Sigmoid colon (tissue), 7 donors: ENCODE measurements at places on chromosomes 2 and 18.

DNA sequence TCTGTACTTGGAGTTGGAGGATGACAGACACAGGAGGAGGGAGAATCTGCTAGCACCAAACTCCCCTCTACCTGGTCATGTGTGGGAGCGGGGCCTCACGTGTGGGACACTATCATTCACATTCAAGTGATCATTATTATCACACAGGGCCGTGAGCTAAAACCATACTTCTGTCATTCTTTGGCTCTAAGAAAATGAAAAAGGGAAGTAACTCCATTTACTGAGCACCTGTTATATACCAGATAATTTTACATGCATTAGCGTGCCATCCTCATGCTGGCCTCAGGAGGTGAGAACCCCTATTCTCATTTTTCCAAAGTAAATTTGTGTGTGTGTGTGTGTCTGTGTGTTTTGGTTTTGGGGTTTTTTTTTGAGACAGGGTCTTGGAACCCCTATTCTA is 150.1 kb downstream of the GLI2 start:
- no peak for DNase-seq

GRCh38 chr2:121038891-121039616 is 245.9 kb downstream of the TFCP2L1 start:
- no peak for DNase-seq

GRCh38 chr2:217652761-217653639 is 349.8 kb downstream of the TNS1 start:
- DNase-seq: peak; percentile 87

DNA sequence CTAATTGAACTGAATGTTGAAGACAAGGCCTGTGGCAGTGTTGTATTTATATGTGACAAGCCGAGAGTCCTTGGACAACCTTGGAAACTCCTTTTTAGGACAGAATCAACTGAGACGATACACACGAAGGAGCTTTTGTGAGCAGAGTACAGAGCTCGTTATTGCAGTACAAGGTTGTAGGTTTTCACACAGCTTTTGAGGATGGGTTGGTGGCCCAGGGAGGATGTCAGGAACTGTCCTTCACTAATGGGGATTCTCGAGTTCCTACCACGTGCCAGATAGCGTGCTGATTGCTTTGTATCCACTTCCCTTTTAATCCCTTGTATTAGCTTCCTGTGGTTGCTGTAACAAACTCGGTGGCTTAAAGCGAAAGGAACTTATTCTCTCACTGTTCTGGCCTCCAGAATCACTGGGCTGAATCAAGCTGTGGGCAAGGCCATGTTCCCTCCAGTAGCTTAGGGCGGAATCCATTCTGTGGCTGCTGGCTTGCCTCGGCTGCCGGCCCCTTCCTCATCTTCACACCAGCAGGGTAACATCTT is 20.2 kb downstream of the INPP4A start:
- DNase-seq: peak; percentile 61

GRCh38 chr2:27730261-27730662 is 41.3 kb upstream of the MRPL33 start:
- DNase-seq: no peak

DNA sequence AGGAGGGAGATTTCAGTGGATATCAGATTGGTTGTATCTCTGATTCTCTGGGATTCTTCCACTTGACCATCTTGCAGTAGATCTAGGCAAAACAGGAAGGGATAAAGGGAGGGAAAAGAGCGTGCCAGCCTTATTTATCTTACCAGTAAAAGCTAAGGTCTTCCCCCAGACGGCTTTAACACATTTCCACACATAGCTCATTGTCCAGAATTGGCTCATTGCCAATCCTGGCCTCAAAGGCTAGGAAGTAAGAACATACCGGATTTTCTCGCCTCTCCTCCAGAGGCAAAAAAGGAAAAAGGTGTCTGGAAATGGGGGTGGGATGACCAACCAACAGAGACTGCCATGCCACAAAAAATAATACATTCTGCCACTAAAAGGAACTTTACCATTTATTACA is 411.6 kb upstream of the NRP2 start:
- no peak for DNase-seq

DNA sequence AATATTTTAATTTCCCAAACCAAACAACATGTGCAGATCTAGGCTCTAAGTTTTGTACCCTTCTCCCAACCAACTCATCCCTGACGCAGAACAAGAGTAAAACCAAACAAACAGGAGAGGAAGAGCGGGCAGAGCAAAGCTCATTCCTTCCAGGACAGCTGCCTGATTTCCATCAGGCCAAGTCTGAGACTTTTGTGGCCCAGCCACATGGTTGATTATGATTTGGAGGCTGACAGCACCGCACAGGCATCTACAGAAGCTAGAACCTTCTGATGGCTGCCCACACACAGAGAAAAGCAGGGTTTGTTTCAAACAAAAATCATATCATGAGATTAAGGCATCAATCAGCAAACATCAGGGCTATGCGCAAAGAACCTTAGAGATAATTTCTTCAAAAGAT is 262.6 kb downstream of the TNS1 start:
- DNase-seq: no peak

- DNase-seq: no peak
Measured at GRCh38 chr2:56582570-56582969, 398.8 kb downstream of the CCDC85A start.

DNA sequence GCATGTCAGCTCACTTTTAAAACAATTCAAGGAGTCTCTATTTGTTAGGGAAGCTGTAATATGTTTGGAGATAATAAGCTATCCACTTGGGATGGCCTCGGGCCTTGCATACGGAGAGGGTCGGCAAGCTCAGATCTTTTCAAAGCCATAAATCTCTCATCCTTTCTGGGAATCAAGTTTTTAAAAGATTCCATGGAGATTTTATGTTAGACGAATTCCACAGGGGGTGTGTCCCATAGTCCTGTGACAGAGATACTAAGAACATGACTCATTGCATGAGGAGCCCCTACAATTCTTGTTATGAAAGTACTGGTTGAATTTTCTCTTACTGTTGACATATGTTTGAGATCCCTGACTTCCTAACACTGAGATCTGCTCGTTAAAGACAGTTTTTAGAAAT is 108.7 kb downstream of the FEZ2 start:
- DNase-seq: no peak

- DNase-seq: no peak
Measured at GRCh38 chr18:23268641-23269040, 133.4 kb downstream of the CABLES1 start.

- no peak for DNase-seq
Measured at GRCh38 chr18:57921708-57922107, 118.6 kb upstream of the ATP8B1 start.

GRCh38 chr18:21513292-21513691 is 87.2 kb downstream of the ESCO1 start:
- DNase-seq: no peak

- no peak for DNase-seq
Measured at GRCh38 chr2:55587-56448, 9.5 kb upstream of the FAM110C start.

GRCh38 chr18:55007602-55008001 is 48.3 kb upstream of the CCDC68 start:
- DNase-seq: no peak

DNA sequence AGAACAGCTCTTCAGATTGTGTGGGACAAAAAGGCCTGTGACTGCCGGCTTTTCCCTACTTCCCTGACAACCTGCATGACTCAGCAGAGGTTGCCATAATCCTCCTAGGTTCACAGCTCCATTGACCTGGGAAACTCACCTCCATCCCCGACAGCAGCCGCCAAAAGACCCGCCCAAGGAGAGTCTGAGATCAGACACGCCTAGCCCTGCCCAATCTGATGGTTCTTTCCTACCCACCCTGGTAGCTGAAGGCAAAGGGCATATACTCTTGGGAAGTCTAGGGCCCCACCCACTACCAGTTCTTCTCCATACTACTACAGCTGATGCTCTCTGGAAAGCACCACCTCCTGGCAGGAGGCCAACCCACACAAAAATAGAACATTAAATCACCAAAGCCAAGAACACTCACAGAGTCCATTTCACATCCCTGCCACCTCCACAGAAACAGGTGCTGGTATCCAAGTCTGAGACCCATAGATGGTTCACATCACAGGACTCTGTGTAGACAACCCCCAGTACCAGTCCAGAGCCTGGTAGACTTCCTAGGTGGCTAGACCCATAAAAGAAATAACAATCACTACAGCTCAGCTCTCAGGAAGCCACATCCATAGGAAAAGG is 140.6 kb downstream of the NETO1 start:
- no peak for DNase-seq

GRCh38 chr2:43774617-43775016 is 778 bp downstream of the DYNC2LI1 start:
- no peak for DNase-seq

DNA sequence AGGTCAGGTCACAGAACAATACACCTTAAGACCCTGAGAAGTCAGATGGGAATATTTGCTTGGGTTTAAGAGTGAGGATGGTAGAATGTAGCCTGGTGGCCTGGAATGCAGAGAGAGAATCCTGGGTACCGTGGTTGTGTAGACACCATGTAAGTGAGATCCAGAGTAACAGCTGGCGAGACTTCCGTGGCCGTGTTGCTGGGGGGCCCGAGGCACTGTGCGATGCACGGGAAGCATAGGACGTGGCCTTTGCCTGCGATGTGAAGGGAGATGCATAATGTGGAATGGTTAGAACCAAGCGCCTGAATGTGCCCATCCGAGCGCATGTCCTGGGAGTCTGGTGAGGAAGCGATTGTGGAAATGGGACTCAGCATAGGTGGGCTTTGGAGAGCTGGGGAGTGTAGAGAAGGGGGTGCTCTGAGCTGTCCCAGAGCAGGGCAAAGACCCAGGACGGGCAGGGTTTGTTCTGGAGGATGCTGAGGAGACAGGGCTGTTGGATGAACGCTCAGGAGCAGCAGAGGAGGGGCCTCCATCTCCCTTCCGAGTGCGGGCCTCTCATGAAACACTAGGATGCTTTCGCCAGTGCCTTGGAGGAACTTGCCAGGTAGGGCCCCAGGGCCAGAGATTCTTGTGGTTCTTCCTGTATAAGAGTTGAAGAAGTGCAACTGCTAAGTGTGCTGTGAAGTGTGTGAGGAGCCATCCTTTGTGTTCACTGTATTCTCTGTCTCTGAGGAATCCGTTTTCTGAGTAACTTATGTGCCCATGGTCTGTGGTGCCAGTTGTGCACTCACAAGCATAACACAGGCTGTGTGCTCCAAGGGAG is 7.1 kb downstream of the RNF144A start:
- no peak for DNase-seq

DNA sequence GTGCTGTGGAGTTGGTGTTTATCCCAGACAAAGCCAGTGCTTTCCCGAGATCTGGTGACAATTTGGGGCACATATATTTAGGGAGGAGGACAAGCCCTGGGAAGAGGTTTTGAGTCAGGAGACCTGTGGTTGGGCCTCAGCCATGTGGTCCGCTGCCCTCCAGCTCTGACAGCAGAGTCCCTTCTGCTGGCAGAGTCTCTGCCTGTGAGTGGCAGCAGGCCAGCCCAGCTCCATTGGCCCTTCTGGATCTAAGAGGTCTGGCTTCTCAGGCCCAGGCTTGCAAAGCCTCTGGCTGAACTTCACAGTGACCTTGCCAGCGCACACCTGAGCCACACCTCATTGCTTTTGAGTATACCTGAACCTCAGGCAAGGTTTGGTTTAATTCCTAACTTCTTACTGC is 115.3 kb downstream of the BCL2L11 start:
- no peak for DNase-seq

- no peak for DNase-seq
Measured at GRCh38 chr2:139160836-139161235, 380.6 kb upstream of the NXPH2 start.

GRCh38 chr2:105746177-105747080 is 1.7 kb downstream of the NCK2 start:
- no peak for DNase-seq

GRCh38 chr18:8350628-8351027 is 258.6 kb upstream of the RAB12 start:
- no peak for DNase-seq

DNA sequence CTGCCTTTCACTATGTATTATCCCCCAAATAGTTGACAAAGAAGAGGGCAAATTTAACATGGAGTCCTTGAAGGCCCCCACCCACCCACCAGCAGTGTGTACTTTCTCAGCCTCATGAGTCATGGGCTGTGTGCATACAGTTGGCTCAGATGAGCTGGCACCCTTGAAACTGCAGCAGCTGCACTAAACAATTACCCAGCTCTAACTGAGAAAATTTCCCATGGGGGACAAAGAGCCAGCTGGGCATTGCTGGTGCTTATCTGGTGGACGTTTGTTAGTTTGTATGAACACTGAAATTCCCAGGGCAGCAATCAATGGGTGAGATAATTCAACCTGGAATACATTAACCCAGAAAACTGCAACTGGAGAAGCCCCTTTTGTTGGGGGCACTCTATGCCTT is 131.7 kb downstream of the GCA start:
- no peak for DNase-seq

GRCh38 chr18:3666526-3667254 is 216.7 kb downstream of the TGIF1 start:
- no peak for DNase-seq

DNA sequence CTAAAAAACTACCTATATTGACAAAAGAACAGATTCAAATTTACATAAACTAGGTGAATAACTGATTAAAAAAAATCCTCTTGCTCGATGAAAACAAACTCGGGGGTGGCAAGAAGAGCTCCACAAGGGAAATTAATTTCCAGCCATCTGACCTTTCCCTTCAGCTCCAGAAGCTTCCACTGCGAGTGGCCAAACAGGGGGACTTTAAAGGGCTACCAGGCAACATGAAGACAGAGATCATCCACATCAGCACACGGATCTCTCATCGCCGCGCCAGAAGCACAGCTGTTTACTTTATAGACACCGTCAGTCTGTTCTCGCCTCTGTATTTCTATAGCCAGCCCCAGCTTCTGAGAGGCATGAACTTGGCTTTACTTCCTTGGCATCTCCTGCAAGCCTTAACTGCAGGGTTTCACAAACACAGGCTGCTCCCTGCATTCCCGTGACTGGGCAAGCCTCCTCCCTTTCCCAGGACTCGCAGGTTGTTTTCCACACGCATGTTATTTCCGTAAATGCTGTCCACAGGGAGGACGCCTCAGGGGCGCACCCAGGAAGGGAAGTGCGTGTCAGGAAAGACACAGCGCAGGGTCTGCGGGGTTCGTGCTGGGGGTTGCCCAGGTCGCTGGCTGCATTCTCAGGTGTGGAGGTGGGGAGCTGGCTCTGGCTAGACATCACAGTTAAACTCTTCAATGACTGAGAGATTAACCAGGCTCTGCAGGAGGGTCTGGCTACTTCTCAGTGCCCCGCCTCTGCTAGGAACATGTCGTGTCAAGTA is 85.0 kb downstream of the USP40 start:
- peak; percentile 76 for DNase-seq

DNA sequence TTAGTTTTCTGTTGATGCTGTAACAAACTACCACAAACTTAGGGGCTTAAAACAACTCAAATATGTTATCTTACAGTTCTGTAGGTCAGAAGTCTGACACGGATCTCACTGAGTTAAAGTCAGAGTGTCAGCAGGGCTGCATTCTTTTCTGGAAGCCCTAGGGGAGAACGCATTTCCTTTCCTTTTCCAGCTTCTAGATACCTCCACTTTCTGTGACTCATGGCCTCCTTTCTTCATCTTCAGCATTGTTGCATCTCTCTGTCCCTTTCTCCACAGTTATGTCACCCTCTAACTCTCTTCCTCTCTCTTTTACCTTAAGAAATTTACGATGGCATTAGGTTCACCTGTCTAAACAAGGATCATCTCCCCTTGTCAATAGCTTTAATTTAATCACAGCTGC is 13.3 kb upstream of the PPP4R1 start:
- no peak for DNase-seq
